ENCODE measurements at places on chromosomes 1 and 21.

GRCh38 chr21:44525391-44526095 lies 14.5 kb downstream of the KRTAP10-1 start:
- DNase-seq: no peak

DNA sequence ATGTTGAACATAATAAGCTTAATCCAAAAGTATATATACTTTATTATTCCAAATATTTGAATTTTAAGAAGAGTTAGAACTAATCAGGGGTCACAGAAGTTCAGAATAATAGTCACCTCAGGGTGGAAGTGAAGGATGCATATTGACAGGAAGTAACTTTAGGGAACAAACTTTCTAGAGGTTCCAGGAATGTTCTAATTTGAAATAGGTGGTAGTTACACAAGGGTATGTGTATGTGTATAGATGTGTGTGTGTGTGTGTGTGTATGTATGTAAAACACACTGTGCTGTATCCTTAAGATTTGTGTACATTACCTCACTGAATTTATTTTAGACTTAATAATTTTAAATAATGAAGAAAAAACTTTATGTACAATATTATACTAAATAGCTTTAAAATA lies 110.4 kb downstream of the ACBD6 start:
- DNase-seq: no peak

- DNase-seq: no peak
These were observed 7.6 kb downstream of the GPA33 start for GRCh38 chr1:167082511-167083027.

- DNase-seq: peak; percentile 67
These were observed 119.0 kb downstream of the ROR1 start for GRCh38 chr1:63892632-63893395.

DNA sequence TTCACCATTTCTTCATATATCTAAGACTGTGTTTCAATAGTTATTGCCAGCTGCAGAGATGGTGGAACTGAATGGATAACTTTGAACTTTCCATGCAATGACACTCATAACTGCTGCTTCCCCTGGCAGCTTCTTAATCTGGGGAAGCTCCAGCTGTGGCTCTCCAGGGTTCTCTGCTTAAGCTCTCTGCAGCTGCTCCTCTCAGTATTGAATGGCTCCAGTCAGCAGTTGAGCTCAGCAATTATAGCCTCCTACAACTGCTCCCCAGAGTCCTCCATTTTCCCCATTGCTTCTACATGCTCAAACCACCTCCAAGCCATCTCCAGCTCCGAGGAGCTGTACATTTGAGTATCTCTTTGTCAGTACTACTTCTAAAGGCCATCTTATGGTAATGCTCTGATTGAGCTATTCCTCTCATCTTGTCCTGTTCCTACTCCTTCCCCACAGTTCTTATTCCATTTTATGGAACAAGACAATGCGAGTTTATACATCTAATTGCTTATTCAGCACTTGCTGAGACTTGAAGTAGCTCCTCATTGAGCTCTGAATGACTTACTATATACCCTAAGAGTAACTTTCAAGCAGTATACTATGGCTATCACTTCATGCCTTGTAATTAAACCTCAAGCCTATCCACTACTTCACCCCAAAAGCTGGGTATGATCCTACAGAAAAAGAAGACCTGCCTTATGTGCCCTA lies 362.4 kb downstream of the NEGR1 start:
- DNase-seq: no peak

GRCh38 chr1:58460469-58460868 lies 86.1 kb downstream of the OMA1 start:
- no peak for DNase-seq

GRCh38 chr1:24958766-24959622 lies 28.9 kb upstream of the RUNX3 start:
- no peak for DNase-seq

DNA sequence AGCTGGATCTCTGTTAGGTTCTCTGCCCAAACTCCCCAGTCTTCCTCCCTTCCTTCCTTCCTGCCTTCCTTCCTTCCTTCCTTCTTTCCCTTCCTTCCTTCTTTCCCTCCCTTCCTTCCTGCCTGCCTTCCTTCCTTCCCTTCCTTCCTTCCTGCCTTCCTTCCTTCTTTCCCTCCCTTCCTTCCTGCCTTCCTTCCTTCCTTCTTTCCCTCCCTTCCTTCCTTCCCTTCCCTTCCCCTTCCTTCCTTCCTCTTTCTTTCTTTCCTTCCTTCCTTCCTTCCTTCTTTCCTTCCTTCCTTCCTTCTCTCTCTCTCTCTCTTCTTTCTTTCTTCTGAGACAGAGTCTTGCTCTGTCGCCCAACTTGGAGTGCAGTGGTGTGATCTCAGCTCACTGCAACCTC lies 8.7 kb upstream of the LSM10 start:
- no peak for DNase-seq

- no peak for DNase-seq
These were observed 6.5 kb downstream of the NOC2L start for GRCh38 chr1:952603-953002.

- DNase-seq: no peak
These were observed 65.6 kb upstream of the ETS2 start for GRCh38 chr21:38740090-38740489.

DNA sequence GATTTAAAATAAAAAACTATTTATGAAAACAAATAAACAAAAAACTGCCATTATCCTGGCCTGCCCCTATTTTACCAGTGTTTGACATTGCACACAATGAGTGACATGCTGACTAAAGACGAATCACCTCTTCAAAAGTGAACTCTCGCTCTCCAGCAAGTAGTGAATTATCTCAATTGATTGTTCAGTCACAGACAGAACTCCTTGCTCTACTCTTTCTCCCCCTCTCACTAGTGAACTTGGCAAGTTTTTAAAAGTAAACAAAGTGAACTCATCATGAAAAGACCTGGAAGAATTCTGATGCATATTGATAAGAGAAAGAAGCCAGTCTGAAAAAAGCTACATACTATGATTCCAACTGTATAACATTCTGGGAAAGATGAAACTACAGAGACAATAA lies 4.7 kb upstream of the C1orf52 start:
- DNase-seq: no peak

GRCh38 chr1:171335964-171336363 lies 22.0 kb downstream of the FMO4 start:
- DNase-seq: no peak

DNA sequence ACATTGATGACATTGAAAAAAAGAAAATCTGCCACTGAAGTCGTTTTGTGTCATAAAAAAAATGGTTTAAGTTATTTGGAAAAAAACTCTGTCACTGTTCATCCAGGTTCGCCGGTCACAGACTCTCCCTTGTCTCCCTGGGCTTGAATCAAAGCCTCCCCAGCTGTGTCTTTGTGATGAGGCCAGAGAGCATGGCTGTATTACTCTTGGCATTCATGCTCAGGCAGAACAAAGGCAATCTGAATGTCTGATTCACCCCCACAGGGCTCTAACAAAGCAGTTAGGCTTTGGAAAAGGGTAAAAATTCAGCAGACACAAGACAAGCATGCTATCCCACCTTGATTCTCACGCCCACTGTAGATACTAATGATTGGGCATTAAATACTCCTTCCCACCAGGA lies 304.3 kb upstream of the PLD5 start:
- no peak for DNase-seq
